Stimulated activated CD8-positive, alpha-beta memory T cell treated with anti-CD3 and anti-CD28 coated beads, Interleukin-4, amount 100 ng/mL, for 4 hours (primary cell): ENCODE measurements at places on chromosomes 3 and 15.

- DNase-seq, result no peak
Observed at GRCh38 chr3:68972358-68972979, 40.1 kb upstream of the TAFA4 start.

- DNase-seq, result peak; percentile 8
Observed at GRCh38 chr3:192892981-192893700, 24.5 kb downstream of the MB21D2 start.

- no peak for DNase-seq
Observed at GRCh38 chr3:151085889-151086483, 522 bp downstream of the MED12L start.

- no peak for DNase-seq
Observed at GRCh38 chr3:138455801-138456716, 21.6 kb downstream of the ESYT3 start.

- DNase-seq, result no peak
Observed at GRCh38 chr3:165624761-165625160, 212.5 kb downstream of the BCHE start.

GRCh38 chr3:52277071-52277964 is 1.1 kb downstream of the WDR82 start:
- peak; percentile 50 for DNase-seq

GRCh38 chr3:16066975-16067374 is 107.5 kb upstream of the GALNT15 start:
- DNase-seq, result no peak

DNA sequence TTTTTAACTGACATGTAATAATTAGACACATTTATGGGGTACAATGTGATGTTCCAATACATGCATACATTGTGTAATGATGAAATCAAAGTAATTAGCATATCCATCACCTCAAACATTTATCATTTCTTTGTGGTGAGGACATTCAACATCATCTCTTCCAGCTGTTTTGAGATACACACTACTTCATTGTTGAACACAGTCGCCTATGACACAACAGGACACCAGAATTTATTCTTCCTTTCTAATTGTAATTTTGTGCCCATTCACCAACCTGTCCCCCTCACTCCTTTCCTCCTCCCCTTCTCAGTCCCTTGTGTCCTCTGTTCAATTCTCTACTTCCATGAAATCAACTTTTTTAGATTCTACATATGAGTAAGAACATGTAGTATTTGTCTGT is 113.4 kb upstream of the CBLB start:
- no peak for DNase-seq

- DNase-seq, result no peak
Observed at GRCh38 chr3:15099364-15100098, 583 bp upstream of the RBSN start.

- DNase-seq, result no peak
Observed at GRCh38 chr3:66107855-66108254, 69.1 kb upstream of the MAGI1 start.

DNA sequence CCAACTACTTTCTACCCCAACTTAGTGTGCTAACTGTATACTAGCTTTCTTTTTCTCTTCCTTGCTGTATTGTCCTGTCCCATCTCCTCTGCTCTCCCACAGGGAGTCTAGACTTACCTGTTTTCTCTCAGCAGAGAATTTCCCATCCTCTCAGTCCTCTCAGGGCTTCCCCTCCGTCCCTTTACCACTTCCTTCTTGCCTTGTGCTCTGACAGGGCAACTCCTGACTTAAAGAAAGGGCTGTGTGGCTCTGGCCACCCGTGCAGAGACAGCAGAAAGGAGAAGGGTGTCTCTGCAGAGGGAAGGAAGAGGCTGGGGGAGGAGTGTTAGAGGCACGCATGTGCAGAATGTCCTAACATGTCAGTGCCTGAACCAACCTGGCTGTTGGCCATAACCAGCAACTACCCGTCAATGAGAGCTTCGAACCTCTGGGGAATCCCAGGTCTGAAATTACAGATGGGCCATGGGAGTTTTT is at the start of gene GCSAM:
TSS of gene GCSAM (minus strand) at position 274 of the 474 bp plus-strand sequence. CDS start at position 146, 128 bp downstream.
- DNase-seq, result no peak

GRCh38 chr15:101009176-101009575 is 90.0 kb downstream of the LRRK1 start:
- no peak for DNase-seq

DNA sequence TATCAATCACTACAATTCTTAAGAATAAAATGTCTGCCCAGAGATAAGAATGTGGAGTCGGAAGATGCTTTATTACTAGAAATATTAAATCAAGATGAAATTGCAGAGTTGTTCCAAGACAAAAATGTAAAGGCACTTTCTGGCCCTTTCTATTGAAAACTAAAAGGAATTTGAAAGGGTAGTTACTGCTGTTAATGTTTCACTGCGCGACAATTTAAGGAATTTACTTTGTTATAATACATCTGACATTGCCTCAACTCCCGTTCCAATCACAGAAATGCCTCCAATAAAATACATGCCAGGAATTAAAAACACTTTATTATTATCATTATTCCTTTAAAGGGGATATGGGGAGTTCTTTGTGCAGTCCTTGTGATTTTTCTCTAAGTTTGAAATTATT is 26.4 kb downstream of the RSL24D1 start:
- DNase-seq, result no peak

GRCh38 chr3:155101398-155101797 is 21.3 kb downstream of the MME start:
- DNase-seq, result no peak

DNA sequence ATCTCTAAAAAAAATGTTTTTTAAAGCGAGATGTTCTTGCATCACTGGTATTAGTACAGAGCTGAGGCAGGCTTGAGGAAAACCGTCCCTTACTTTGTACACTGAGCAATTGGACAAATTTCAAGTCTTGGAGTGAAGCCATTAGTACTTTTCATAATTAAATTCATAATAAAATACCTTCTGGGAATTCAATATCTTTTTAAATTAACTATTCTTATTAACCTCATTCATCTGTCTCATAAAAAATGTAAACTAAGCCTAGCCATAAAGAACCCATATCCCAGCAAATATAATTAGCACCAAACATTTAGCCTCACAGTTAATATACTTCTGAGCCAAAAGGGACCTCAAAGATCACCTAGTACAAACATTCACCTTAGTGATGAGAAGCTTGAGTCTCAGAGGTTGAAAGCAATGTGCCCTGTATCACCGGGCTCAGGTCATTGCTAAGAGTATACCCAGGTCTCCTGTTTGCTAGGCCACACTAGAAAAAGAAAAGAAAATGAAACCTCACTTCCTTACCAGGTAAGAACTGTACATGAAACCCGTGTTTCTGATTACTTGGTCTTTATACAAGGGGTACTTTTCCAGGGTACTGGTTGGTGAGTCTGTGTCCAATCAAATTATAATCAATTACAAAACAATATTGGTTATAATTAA is 192.5 kb downstream of the ADAMTS9 start:
- DNase-seq, result no peak

DNA sequence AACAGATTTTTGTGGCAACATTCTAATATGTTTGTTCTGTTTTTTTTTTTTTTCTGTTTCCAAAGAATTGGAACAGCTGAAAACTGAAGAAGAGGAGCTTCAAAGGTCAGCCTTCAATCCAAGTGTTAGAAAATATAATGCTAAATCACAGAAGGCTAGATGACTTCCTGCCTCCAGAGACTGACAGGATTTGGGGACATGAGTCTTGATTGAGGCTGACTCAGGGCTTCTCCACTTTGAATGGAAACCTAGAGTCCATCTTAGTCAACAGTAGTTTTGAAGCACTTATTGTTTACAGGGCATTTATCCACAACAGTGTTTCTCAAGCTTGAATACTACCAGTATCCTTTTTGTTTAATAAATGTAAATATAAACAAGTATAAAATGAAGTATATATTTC is 44.5 kb upstream of the RAD51 start:
- DNase-seq, result no peak

DNA sequence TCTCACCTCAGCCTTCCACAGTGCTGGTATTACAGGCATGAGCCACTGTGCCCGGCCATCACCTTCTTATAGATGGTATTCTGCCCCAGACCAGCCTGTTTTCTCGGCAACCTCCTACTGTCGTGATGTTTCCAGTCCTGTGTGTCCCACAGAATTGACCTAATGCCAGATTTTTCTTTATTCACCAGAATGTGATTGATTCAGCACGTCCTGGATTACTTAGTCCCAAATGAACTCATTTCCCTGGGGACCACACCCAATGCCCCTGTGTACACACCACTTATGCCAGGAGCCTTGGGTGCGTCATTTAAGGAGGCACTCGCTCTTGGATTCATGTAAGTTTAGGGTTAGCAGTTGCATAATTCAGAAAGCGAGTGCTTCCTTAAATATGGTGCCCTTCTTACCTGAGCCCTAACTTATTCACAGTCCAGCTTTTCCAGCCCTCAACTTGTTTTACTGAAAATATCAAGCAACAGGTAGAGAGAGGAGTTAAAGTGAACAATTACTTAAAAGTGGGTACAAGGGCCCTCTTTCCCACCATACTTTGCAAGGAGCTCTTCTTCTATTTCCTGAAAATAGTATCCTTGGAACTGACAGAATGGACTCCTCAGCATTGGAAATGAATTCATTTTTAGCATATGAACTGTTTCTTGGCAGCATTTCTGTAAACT is 64.6 kb upstream of the UBE2E1 start:
- no peak for DNase-seq

DNA sequence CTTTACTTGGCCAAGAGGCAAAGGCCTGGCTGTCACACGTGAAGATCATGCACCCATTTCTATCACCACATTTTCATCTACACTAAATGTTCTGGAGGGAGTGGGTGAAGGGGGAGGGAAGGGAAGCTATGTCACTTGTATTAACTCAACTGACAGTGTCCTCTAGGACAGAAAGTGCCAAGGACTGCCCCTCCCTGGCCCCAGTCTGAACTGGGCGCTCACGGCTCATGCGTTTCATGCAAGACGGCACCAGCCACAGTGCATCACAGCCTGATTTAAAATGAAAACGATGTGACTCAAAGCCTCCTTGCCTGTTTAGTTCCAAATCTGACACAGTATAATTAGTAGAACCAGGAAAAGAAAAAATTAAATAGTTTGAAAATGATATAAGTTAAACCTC is 20.8 kb upstream of the RAD18 start:
- DNase-seq, result no peak

GRCh38 chr3:38823722-38824121 is 7.7 kb upstream of the SCN10A start:
- DNase-seq, result no peak

- DNase-seq, result no peak
Observed at GRCh38 chr15:33971811-33972210, 3.5 kb downstream of the CHRM5 start.

- DNase-seq, result no peak
Observed at GRCh38 chr3:50157827-50158529, 2.9 kb downstream of the SEMA3F start.

- DNase-seq, result no peak
Observed at GRCh38 chr3:171225708-171226107, 199.2 kb upstream of the SLC2A2 start.

DNA sequence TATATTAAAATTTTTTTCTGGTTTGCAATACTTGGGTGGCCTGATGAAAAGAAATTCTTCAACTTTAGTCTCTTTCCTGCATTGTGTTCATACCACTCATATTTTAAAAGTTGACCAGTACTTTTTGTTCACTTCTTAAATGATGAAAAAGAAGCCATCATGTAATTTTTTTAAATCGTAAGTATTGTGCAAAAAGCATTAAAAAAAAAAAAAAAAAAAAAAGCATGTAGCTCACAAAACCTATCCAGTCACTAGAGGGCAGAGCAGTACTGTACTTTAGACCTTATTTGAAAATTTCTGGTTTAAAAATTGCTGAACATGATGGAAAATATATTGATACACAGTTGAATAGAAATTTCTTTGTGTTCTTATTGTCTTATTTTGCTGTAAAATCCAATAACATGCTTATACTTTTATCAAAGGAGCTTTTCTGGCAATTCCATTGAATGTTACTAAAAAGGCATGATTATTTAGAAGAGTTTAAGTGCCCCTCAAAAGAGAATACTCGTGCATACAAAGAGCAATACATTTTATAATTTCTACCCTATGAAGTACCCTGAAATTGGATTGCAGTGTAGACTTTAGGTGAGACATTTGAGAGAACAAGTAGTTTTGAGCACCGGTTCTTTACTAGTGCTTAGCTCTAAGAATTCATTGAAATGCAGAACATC is 137.7 kb downstream of the BBX start:
- DNase-seq, result no peak

- no peak for DNase-seq
Observed at GRCh38 chr3:63192248-63192647, 85.9 kb upstream of the SYNPR start.

DNA sequence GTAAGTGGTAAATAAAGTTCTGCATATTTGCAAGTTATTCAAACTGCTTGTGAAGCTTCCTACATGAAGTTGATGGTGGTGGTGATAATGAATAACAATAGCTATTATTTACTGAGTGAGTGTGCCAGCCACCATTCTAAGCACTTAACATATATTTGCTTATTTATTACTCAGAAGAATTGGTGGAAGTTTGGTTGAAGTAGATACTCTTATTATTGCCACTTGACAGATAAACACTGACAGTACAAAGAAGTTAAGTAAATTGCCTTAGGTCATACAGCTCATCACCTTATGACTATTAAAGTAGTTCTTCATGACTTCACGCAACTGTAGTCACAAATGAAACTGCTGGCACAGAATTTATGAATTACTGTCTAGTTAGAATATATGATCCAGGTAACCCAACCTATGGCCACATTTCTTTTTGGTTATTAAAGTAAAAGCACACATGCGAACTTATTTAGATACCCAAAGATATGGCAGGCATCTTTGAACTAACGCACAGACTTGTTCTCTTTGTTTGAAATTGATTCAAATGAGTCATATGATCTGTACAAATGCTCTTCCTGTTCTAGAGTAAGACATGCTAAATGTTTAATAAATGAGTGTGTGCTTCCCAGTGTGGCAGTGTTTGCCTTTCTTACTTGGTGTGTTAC is 99.8 kb upstream of the NR2F2 start:
- no peak for DNase-seq

DNA sequence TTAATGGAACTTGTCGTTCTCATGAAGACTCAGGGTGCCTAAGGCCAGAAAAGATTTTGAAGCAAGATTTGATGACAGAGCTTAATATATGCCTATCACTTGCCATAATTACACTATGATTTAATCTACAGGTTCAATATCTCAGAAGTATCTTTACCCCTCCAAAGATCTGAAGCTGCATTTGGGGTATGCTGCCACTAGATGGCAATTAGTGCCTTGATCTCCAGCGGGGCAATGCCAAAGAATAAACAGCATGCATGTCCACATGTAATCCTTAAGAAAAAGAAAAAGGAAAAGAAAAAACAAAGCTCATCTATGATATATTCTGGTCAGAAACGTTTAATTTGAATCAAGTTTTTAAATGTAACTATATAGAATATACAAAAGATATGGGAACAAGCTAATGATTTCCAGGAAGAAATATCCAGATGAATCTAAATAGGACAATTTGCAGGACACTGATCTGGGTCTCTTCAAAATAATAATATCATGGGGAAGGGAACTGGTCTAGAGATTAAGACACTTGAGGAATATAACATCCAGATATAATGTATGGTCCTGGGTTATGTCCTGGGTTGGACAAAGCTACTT is 55.0 kb upstream of the SOX14 start:
- no peak for DNase-seq

GRCh38 chr3:36969540-36970432 is 23.1 kb downstream of the EPM2AIP1 start:
- DNase-seq, result no peak
